ENCODE measurements at places on chromosomes 4 and X. TPM values are rescaled to one million over a fixed set of nuclear protein-coding genes. Genes with fewer than 3 reads are reported as not detected.
A peak's percentile ranks its signal among the peaks of the same experiment; 100 is the strongest.

GRCh38 chr4:139246166-139246565 is 33.9 kb downstream of the MGARP start:
- no peaks in the 10 kb centered on the region for H3K4me1 ChIP-seq
- H3K27me3 ChIP-seq = peaks cover 3% of the 10 kb centered on the region
- H3K4me3 ChIP-seq = no peak overlapping the region
- no peak overlapping the region for H3K27ac ChIP-seq
- DNase-seq = no peak
- no peaks in the 10 kb centered on the region for H3K36me3 ChIP-seq

- H3K27me3 ChIP-seq = no peaks in the 10 kb centered on the region
- no peak for DNase-seq
- no peak overlapping the region for H3K27ac ChIP-seq
- no peak overlapping the region for H3K4me3 ChIP-seq
Measured at GRCh38 chrX:19715711-19716638, 171.4 kb downstream of the SH3KBP1 start.

DNA sequence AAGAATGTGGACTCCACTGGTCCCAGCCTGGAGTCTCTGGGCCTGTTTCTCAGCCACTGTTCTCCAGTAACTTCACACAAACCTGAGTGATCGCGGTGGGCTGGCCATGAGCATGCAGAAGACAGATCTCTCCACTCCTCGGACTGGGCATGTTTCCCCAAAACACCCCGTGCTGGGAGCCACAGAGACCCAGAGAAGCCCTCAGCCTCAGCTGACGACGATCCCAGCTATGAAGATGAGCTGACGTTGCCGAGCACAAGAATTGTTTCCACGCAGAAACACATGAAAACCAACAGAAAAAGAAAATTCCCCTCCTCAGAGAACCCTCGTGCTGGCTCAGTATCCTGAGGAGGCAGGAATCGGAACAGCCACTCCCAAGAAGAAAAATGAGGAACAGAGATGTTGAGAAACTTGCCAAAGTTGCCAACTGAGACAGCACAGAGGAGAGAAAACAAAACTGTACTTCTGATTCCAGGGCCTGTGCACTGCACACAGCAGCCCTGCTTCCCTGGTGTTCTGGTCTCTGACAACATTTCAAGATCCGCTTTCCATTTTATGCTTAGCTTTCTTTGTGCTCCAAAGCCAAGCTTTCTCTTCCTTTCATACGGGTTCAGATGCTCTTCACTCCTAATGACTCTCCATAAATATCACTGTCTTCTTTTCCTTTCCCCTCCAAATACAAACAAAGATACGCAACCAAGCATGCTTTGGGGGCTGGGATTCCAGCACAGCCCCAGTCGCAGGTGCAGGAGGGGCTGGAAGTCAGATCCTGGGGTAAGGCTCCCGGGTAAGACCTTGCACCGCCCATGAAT is 81.4 kb downstream of the IRF2 start:
- peaks cover 87% of the 10 kb centered on the region for H3K36me3 ChIP-seq
- no peaks in the 10 kb centered on the region for H3K27me3 ChIP-seq
- H3K27ac ChIP-seq = peak overlapping the region; percentile 41
- peaks cover 33% of the 10 kb centered on the region for H3K4me1 ChIP-seq
- DNase-seq = no peak

GRCh38 chr4:170386511-170386910 is 296.8 kb upstream of the AADAT start:
- DNase-seq = no peak
- no peak overlapping the region for H3K4me3 ChIP-seq
- no peaks in the 10 kb centered on the region for H3K4me1 ChIP-seq
- no peaks in the 10 kb centered on the region for H3K36me3 ChIP-seq

DNA sequence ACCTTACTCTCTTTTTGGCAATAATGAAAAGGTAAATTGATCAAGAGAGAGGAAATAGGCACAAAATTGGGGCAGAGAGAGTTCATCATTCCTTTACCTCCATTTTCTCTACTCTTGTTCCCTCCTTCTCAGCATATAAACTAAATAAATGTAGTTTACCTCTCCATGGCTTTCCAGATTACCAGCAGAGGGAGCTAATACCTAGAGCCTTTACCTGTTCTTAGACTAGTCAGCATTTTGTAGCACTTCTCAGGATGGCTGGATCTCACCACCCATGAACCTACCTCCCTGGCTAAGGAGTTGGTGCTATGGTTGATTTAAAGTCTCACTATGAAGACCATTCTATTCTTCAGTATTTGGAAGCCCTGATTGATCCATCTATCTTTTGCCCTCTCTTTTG is 15.7 kb downstream of the OFD1 start:
- H3K4me1 ChIP-seq = peaks cover 35% of the 10 kb centered on the region
- no peak for DNase-seq
- peaks cover 39% of the 10 kb centered on the region for H3K36me3 ChIP-seq
- no peaks in the 10 kb centered on the region for H3K27me3 ChIP-seq

DNA sequence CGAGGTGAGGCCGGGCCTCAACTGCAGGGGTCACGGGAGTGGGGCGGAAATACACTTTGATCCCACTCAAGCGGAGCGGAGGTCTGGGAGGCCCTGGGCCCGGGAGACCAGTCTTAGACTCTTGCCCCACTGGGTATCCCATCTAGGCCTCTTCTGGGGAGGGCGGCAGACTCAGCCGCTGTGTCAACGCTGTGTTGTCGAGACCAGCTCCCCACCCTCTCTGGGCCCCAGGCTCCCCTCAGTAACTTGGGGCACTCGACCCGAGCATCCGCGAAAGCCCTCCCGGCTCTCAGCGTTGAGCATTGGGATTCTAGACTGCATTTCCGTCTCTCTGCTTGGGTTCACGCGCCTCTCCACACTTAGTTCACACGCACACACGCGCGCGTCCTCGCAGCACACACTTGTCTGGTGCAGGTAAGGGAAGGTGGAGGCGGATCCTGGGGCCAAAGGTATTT is 1.7 kb downstream of the NKX3-2 start:
- peak overlapping the region; percentile 32 for H3K27ac ChIP-seq
- peaks cover 18% of the 10 kb centered on the region for H3K4me1 ChIP-seq
- peaks cover 82% of the 10 kb centered on the region for H3K27me3 ChIP-seq
- DNase-seq = no peak
- peaks cover 8% of the 10 kb centered on the region for H3K36me3 ChIP-seq

- H3K27ac ChIP-seq = no peak overlapping the region
- DNase-seq = no peak
- H3K27me3 ChIP-seq = no peaks in the 10 kb centered on the region
- H3K4me3 ChIP-seq = no peak overlapping the region
Measured at GRCh38 chr4:131339137-131339536, 1810.0 kb upstream of the PCDH10 start.

GRCh38 chrX:84363051-84363450 is 139.2 kb downstream of the HDX start:
- no peaks in the 10 kb centered on the region for H3K27me3 ChIP-seq
- no peaks in the 10 kb centered on the region for H3K36me3 ChIP-seq
- no peak overlapping the region for H3K4me3 ChIP-seq

- no peak overlapping the region for H3K4me3 ChIP-seq
- peaks cover 7% of the 10 kb centered on the region for H3K27me3 ChIP-seq
- no peak overlapping the region for H3K27ac ChIP-seq
- no peak for DNase-seq
Measured at GRCh38 chr4:3396600-3396999, 45.2 kb upstream of the HGFAC start.

The AMBN gene
- total RNA-seq = not detected

The GABRQ gene
- total RNA-seq = not detected

The EFHC2 gene
- total RNA-seq = not detected

The VCX2 gene
- total RNA-seq = not detected
